ENCODE measurements at places on chromosomes 1 and 21.

GRCh38 chr21:25927195-25927880 is 192.6 kb downstream of the GABPA start:
- DNase-seq: no peak

DNA sequence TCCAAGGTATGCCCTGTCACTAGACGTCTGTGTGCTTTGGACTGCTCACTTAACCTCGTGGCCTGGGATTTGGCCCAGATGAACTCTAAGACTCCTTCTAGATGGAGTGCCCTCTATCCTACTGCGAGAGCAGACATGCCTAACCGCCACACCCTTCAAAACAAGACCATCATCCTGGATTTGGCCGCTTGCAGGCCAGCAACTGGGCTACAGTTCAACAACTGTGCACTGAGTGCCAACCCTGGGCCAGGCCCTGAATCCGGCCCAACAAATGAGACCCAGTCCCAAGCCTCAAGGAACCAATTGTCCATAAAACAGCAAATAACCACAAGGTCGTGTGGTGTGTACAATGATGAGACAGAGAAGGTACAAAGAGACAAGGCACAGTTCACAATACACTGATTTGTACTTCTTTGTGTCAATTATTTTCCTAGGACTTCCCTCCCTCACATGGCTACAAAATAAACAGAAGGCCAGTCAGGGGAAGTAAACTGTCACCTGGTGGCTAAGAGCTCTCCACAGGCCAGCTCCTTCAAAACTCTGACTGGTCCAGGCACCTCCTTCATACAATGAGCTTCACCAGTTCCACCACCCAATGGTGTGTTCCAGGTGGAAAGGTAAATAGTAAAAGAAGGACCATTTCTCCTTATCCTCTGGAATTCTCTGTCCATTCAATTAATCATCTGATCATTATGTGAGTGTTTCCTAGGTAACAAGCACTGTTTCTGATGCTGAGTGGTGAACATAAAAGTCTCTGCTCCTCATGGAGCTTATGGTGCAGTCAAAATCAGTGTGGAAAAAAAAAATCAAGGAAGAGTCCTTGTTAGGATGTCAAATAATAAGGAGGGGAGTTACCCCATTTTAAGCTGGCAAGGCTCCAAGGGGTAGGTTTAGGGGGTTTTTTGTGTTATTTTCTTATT is 60.4 kb downstream of the CAPZB start:
- no peak for DNase-seq

- no peak for DNase-seq
Observed at GRCh38 chr1:183702087-183702812, 49.1 kb upstream of the APOBEC4 start.

GRCh38 chr1:23098463-23099170 is 70.0 kb downstream of the LUZP1 start:
- DNase-seq: no peak

DNA sequence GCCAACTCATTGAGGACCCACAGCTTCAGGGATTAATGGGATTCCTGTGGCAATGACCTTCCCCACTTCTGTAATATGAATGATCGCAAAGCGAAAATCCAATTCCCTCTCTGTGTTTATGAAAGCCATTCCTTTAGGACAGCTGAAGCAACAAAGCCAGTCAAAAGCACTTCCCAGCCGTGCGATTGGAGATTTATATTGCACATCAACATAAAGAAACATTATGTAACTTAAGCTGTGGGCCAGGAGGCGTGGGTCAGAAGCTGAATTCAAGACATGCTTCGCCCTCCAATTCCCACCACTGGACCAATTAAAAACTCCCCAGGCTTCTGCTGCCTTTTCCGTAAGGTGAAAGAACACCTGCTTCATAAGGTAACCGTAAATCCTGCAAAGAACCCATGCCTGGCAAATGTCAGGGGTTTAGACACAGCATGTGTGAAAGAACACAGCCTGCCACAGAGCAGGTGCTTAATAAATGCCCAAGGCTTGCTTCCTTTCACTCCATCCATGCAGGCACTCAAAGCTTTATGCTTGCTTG is 138.9 kb upstream of the SOD1 start:
- no peak for DNase-seq

DNA sequence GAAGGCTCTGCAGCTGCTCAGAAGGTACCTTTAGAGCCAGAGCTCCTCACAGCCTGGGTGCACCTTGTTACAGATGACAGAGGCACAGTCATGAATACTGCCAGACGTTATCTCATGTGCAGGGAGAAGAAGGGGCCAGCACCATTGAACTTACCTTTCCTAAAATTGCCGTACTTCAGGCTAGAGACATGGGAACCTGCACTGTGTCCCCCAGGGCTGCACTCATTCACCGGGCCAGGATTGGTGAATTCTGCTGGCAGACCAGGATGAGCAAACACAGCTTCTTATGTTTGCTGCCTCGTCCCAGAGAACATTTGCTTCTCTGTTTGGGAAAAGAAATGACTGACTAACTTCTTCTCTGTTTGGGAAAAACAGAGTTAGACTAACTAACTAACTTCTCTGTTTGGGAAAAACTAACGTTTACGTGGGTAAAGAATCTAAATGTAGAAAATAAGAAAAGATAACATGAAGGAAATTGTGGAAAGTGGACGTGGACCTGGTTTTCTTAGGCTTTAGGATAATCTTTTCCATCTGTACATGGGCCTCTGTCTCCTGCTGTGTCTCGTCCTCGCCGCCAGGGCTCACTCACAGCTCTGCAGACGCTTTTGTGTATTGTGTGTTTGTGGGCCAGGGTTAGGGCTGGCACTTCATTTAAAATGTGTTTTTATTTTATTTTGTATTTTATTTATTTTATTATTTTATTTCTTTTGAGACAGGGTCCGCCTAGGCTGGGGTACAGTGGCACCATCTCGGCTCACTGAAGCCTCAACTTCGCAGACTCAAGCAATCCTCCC is 9.9 kb downstream of the OBSCN start:
- no peak for DNase-seq

GRCh38 chr1:183646776-183647175 is 6.3 kb downstream of the APOBEC4 start:
- DNase-seq: no peak

GRCh38 chr21:31880816-31881215 is 8.0 kb downstream of the HUNK start:
- no peak for DNase-seq

GRCh38 chr1:47351305-47351704 is 17.7 kb downstream of the CMPK1 start:
- no peak for DNase-seq

GRCh38 chr21:41924368-41924754 is 29.5 kb downstream of the C2CD2 start:
- DNase-seq: no peak

DNA sequence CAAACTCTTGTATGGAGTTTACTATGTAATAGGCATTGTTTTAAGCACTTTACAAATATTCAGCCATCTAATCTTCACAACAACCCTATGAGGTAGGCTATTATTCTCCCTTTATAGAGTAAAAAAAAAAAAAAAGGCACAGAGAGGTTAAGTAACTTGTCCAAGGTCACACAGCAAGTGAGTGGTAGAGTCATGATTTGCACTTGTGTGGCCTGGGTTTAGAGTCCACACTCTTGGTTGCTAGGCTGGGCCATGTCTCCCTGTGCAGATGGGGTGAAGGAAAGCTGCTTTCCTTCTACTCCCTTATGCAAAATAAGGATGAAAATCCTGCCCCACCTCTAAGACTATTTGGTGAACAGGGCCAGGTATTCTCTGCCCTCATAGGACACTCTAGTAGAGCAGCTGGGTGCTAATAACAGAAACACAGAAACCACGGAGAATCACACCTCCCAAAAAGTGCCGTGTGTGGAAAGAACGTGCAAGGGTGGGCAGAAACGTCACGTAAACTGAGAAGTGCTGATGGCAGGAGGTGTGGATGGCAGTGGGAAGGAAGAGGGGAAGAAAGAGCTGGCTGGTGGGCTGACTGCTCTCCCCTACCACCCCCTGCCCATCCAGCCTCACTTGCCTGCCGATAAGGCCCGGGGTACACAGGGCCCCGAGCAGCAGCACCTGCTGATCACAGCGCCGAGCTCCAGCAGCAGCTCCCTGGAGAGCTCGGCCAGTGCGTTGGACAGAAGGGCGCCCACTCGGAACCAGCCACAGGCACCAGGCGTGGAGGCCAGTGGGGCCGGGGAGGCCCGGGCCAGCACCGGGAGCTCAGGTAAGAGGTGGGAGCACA is 28.3 kb upstream of the VPS13D start:
- DNase-seq: no peak

- DNase-seq: no peak
Observed at GRCh38 chr1:12014141-12014991, 4.9 kb upstream of the MIIP start.

DNA sequence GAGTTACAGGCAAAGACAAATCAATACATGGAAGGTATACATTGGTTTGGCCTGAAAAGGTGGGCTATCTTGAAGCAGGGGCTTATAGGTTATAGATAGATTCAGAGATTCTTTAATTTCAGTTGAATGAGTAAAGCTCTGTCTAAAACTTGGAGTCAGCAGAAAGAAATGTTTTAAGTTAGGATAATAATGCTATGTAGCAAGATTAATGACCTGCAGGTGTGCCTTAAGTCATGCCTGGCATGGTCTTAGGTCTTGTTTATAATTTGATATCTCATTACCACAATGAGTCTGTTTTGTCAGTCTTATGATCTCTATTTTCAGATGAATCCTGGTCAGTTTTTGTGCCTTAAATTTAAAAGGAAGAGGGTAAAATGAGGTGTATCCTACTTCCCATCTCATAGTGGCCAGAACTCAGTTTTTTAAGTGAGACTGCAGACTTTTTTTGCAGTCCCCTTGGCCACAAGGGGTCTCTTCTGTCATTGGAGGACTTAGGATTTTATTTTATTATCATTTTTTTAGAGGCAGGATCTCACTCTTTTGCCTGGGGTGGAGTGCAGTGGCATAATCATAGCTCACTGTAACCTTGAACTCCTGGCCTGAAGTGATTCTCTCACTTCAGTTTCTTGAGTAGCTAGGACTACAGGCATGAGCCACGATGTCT is 21.3 kb upstream of the PGBD2 start:
- no peak for DNase-seq

DNA sequence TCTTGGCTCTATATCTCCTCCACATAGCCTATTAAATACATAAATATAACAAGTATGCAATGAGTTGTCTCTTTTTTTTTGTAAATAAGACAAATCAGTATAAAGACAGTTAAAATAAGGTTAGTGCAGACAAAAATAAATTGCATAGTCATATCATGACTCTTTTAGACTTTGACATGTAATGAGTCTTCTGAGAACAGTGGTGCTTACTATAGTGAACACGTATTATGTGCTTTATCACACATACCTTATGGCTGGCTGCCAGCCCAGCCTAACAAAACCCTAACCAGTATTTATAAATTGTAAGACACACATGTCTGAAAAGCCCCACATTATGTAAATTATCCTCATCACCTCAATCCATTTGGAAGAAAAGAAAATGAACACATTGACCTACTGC is 29.1 kb upstream of the F13B start:
- no peak for DNase-seq

GRCh38 chr1:179031855-179032513 is 6.3 kb downstream of the FAM20B start:
- DNase-seq: no peak

- no peak for DNase-seq
Observed at GRCh38 chr1:201251851-201252430, 31.4 kb upstream of the PKP1 start.

DNA sequence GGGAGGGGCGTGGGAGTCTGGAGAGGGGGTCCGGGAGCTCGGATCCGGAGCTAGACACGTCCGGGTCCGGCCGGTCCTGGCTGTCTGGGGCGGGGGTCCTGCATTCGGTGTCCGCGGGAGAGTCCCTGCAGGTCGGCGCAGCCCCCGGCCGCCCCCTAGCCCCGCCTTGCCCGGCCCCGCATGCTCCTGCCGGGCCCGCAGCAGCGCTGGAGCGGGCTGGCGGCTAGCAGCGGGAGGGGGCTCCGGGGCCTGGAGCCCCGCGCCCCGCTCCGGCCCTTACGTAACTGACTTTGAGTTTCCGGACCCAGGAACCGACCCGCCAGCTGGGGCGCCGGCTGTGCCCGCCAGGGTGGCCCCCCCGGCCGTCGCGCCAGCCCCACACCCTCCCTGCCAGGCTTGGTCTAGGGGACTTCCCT is 26.9 kb upstream of the EPB41 start:
- no peak for DNase-seq

GRCh38 chr1:24289937-24290595 is 29.1 kb upstream of the GRHL3 start:
- no peak for DNase-seq

DNA sequence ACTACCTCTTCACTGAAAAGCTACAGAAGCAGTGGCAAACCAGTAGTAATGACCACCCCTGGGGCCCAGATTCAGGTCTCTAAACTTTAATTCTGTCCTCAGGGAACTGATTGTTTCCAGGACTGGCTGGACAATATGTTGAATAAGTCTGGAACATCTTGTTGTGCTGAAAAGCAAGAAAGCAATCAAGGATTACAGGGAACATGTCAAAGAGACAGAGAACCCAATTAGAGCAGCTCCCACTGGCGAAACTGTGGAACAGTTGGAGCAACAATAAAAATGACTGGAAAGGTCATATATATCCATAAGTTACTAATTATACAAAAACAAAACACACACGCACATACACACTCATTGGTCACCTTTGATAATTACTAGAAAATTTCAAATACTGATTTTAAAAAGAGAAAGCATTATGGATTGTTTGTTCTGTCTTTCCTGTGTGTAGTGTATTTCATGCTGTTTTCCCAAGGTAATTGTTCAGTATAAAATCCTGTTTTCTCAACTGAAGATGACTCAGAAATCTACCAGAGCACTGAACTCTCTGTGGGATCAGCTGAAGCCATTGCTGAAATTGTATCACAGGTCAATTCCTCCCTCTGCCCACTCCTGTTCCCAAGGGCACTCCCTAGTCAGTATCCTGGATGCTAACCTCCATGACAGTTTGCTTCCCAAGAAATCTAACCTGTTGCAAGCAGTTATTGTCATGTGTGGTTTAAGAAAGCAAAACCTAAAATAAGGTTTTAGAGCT is 83.6 kb upstream of the RGS1 start:
- no peak for DNase-seq

- no peak for DNase-seq
Observed at GRCh38 chr1:196651637-196652215, at the start of gene CFH. Gene CFH, plus strand, starts transcription at chr1:196652043. Its CDS starts 75 bp downstream, at chr1:196652118.

DNA sequence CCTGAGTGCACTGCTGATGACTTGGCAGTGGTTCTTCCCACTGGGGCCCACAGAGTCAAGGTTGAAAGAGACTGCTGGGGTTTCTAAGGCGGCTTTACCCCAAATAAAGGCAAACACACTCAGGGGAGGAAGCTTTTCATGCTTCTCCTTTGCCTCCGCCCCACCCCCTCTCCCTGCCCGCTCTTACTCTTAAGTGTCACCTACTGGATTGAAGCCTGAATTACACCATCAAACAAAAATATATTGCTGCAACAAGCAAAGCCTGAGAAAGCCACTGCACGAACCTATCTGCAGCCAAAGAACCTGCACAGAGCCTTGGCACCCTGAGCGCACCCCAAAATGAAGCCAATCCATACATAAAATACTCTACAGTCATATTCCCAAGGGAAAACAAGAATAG is 63.1 kb downstream of the PTGFR start:
- no peak for DNase-seq

- DNase-seq: no peak
Observed at GRCh38 chr1:199612976-199613774, 414.3 kb upstream of the NR5A2 start.
